ENCODE measurements at places on chromosomes 12 and 14. TPM values are rescaled to one million over a fixed set of nuclear protein-coding genes. Genes with fewer than 3 reads are reported as not detected.

PLCZ1 gene
- not detected for total RNA-seq

LAG3 gene
- total RNA-seq, result not detected

TOMM20L gene
- total RNA-seq, result not detected

CCDC177 gene
- not detected for total RNA-seq

HOTAIR gene
- total RNA-seq, result 2.1 TPM

SERPINA9 gene
- not detected for total RNA-seq

GSC gene
- total RNA-seq, result 2.6 TPM

CD69 gene
- total RNA-seq, result 8.4 TPM

FAM234B gene
- total RNA-seq, result 3.7 TPM
